ENCODE measurements at places on chromosomes 13 and 19.

DNA sequence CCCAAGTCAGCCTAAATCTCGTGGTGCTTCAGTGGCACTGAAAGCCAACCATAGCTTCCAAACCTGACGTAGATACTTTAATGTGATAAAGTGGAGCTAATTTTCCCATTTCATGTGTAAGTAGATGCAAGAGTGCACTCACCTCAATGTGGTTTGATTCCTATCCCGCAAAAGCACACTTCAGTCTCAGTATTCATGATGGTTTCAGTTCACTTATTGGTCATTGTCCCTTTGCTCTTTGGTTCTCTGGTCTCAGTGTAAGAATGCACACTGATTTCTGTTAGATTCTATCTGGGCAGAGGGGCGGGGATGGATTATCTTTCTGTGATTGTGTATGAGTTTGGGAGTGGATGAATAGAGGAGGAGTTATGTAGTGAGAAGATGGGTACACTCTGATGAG lies 340.6 kb downstream of the KCNRG start:
- no peak for DNase-seq

DNA sequence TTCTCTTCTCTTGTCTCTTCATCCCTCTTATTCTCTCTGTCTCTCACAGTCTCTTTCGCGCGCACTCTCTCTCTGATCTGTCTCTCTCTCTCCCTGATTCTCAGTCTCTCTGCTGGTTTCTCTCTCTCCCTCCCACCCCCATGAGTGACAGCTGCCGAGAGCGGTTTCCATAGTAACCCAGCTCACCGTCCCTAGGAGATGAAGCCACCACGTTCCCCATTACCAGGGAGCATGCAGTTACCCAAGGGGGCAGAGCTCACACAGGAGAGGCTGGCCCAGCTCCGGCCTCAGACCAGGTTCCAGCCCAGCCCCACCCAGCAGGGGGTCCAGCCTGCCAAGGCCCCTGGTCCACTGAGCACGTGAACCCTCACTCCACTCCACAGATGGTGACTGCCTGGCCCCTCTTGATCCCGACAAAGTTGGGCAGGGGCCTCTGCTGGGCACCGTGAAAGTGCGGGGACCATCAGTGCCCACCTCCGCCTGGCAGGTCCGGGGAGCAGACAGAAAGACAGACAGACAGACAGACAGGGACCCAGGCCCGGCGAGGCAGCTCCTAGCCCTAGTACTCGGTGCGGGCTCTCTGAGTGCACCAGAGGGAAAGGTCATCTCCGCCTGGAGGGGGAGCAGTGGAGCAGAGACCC lies 50.6 kb downstream of the CELF5 start:
- DNase-seq, result no peak

DNA sequence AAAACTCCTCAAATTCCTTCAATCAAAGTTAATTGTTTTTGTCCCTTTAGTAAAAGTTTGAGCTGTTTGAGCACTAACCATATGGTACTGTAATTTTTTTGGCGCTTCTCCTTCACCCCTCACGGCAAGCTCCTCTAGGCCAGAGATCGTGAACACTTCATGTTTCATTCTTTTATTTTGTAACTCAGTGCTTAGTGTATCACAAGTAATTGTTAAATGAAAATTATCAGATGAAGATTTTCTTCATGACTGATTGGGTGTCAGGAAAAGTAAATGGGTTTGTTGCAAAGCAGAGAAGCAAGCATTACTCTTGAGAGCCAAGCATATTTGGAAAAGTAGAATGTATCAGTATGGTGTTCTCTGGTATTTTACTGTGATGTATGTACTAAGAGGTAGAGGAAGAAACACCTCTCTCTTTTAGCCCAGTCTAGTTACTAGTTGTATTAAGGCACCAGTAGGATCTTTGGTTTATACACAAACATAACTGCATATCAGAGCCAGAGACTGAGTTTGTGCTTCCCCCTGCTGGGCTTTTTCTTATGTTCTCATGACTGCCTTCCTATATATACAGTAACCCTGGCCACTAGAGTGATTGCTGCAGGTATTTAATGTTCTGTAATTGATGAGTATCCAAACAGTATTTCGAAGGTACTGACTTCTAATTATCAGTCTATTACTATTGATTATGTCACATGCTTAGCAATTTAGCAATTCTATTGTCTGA lies 202.3 kb upstream of the KLHL1 start:
- DNase-seq, result peak; percentile 14

GRCh38 chr13:114147803-114148520 lies 15.5 kb upstream of the RASA3 start:
- no peak for DNase-seq

DNA sequence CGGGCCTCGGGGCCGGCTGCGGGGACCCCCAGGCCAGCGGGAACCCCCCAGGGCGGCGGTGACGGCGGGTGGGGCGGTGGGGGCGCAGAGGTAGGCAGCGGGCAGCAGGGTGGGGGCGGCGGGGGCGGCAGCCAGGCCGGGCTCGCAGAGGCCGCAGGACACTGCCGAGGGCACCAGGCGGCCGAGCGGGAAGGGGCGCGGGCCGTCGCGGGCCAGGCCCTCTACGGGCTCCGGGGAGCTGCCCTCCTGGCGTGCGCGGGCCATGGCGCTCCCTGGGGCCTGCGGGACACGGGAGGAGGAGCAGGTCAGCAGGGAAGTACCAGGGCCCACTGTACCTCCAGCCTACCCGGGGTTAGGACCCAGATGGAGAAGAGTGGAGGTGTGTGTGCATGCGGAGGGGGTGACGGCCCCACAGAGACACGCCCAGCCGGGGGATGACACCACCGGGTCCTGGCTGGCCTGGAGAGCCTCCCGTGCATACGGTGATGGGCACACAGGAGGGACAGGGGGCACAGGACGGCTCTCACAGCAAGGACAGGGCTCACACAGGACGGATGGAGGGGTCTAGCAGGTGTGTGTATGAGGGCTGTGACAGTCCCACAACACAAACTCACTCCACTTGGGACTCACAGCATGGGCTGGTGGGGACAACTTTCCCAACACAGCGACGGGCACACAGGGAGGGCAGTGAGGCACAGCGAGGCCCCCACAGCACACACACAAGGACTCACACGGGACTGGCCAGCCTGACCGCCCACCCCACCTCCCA lies 2.6 kb downstream of the BBC3 start:
- no peak for DNase-seq

DNA sequence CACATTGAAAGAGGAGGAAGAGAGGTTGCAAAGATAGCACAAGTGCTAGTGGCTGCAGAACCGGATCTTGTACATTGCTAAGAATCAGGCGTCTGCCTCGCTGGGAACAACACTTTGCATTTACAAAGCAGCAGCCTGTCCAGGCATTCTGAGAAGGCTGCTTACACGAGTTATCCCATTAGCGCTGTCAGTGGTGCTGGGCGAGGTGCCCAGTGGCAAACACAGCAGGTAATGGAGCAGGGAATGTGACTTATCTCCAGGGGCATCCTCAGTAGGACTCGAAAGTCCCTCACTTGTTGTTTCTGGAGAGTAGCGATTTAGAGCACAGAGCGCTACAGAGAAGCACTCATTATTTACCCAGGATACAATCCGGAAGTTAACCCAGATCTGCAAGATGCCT lies 209.6 kb downstream of the OLFM4 start:
- no peak for DNase-seq

DNA sequence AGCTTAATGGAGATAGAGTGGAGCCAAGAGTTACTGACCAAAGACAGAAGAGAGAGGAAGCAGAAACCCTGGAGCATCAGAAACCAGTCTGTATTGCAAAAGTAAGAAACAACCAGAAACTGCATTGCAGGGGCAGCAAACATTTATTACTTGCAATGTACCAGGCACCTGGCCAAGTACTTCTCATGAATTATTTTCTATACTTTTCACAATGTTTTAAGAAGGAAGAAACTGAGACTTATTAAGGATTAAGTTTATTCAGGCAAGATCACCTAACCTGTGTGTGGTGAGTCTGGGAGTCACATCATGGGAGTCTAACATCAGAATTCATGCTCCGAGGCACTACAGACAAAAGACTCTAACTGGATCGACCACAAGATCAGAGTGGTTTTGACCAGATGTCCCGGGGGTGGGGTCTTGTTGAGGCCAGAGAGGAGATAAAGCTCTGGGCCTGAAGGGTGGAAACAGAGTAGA lies 47.4 kb downstream of the TNFRSF19 start:
- DNase-seq, result no peak

- no peak for DNase-seq
Measured at GRCh38 chr19:49816590-49816989, 1.5 kb upstream of the MED25 start.

- DNase-seq, result no peak
Measured at GRCh38 chr19:17394891-17395415, 957 bp upstream of the CCDC194 start.

DNA sequence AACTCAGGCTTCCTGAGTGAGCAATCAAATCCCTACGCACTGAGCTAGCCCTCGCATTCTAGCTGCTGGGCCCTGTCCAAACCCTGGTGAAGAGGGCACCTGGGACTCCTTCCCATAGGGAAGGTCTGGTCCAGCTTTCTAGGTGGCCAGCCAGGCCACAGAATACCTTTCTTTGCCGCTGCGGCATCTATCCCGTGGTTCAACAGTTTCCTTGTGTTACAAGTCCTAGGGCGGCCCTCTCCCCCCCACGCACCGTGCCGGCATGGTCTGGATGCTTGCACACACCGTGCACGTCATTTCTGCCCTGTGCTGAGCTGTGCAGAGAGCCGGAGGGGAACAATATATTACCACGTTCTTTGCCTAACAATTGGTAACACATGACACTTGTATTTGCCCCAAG lies 164.6 kb upstream of the TSHZ3 start:
- DNase-seq, result no peak

DNA sequence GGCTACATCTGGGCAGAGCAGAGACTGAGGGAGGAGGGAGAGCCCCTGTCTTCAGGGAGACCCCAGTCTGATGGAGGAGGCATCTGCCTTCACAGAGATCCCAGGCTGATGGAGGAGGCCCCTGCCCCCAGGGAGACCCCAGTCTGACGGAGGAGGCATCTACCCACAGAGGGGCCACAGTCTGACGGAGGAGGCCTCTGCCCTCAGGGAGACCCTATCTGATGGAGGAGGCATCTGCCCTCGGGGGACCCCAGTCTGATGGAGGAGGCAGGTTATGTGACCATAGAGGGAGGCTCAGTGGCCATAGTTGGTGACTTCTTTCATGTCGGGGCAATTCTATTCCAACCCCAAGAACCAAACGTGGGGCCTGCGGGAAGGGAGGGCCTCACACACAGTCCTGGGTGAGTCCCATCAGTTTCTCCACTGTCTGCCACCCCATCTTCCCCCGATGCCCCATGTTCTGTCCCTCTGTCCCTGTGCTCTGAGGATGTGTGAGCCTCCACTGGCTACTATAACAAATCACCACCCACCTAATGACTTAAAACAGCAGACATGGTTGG lies 14.3 kb downstream of the MISP start:
- DNase-seq, result no peak

GRCh38 chr13:48838193-48838973 lies 137.3 kb upstream of the FNDC3A start:
- DNase-seq, result no peak

GRCh38 chr13:113220141-113220598 lies 10.8 kb downstream of the CUL4A start:
- no peak for DNase-seq

GRCh38 chr13:20980899-20981298 lies 78.4 kb upstream of the XPO4 start:
- no peak for DNase-seq

DNA sequence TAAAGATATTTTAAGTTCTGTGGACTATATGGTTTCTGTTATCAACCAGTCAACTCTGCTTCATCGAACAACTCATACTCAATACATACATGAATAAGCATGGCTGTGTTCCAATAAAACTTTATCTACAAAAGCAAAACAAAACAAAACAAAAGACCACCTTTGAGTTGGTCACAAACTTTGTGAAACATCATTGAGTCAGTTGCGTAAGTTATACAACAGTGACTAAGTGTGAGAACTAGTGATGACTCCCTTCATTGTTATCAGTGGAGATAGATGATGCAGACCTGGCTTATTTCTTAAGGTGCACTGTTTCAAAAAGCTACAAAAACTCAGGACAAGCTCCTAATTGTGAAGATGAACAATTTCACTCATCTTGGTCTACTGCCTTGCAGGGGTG lies 14.5 kb upstream of the KLK4 start:
- DNase-seq, result no peak

DNA sequence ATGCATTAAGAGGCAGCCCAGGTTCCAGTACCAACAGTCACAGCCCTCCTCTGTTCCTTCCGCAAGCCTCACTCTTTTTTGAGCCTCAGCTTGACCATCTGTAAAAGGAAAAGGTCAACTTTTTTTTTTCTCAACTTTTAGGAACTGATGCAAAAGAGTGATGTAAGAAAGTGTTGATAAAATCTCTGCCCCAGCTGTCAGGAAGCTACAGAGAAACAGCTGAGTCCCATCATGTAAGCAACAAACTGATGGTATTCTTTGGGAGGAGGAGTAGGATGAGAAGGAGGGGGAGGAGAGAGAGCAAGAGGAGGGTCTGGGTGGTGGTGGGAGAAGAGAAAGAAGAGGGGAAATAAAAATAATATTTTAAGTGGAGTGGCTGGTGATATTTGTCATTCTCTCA lies 233.9 kb upstream of the TSHZ3 start:
- no peak for DNase-seq

- DNase-seq, result no peak
Measured at GRCh38 chr19:4987256-4987655, 18.3 kb downstream of the KDM4B start.

GRCh38 chr13:95557013-95557412 lies 4.5 kb downstream of the CLDN10 start:
- DNase-seq, result no peak

GRCh38 chr19:1516395-1516753 lies 3.6 kb upstream of the ADAMTSL5 start:
- no peak for DNase-seq

Measured in globus pallidus (tissue), 1 donor.